Activated T-helper 1 cell treated with anti-CD3 and anti-CD28 coated beads, Interleukin-12 subunit alpha, Interleukin-12 subunit beta, Interleukin-2, Interleukin-4 antibody, amounts not matched to agents 30 ng/mL and 10 ng/mL and 1 ng/mL, durations not matched to agents 14 hours and 24 hours and 36 hours (primary cell): ENCODE measurements at places on chromosomes 2 and 18. TPM values are rescaled to one million over a fixed set of nuclear protein-coding genes. Genes with fewer than 3 reads are reported as not detected.

DNA sequence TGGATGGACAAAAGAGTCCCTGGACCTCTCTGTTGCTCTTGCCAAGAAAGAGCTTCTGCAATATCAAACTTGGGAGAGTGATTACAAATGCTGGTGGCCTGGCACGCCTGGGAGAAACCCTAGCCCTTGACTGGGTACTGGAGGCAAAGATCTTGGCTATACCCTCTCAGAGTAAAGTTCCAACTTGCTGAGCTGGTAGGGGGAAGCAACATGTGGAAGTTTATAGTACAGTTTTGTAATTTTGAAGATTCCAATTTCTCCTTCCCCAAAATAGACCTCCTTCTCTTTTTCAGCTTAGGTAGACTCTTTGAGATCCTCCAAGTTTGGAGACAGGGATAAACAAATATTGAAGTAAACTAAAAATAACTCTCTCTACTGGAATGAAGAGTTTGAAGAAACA, 645.3 kb downstream of the NR4A2 start:
- DNase-seq: no peak

- DNase-seq: no peak
Observed at GRCh38 chr2:211730215-211730614, 808.4 kb downstream of the ERBB4 start.

GRCh38 chr2:155100261-155100660, 401.8 kb downstream of the KCNJ3 start:
- no peak for DNase-seq

GRCh38 chr2:24085200-24085489, 511 bp upstream of the TP53I3 start:
- DNase-seq: no peak

GRCh38 chr2:195486520-195486919, 170.5 kb upstream of the SLC39A10 start:
- no peak for DNase-seq

DNA sequence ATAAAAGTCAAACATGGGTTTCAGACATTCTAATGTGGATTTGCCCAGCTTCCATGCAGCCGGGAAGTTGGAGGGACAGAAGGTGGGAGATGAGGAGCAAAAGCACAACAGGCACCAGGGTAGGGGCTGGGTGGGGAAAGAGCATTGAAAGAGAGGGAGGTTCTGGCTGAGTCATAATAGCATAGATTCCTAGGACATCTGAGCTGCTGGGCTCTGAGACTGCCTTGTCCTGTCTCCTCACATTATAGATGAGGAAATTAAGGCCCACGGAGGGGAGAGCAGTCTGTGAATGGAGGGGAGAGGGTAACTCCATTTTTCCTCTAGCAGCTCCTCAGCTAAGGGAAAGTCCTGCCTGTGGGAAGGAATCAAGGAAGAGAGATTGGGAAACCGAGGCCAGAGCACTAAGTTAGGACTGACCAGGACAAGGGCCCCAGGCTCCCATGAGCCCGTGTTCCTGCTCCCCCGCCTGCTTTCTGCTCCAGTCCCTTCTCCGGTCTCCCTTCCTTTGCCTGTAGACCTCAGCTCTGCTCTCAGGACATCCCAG, 26.2 kb downstream of the SH2D6 start:
- no peak for DNase-seq

ASB18 gene
- not detected in 2 replicates for total RNA-seq

GRCh38 chr18:74114116-74114515, 33.5 kb downstream of the FBXO15 start:
- no peak for DNase-seq

DNA sequence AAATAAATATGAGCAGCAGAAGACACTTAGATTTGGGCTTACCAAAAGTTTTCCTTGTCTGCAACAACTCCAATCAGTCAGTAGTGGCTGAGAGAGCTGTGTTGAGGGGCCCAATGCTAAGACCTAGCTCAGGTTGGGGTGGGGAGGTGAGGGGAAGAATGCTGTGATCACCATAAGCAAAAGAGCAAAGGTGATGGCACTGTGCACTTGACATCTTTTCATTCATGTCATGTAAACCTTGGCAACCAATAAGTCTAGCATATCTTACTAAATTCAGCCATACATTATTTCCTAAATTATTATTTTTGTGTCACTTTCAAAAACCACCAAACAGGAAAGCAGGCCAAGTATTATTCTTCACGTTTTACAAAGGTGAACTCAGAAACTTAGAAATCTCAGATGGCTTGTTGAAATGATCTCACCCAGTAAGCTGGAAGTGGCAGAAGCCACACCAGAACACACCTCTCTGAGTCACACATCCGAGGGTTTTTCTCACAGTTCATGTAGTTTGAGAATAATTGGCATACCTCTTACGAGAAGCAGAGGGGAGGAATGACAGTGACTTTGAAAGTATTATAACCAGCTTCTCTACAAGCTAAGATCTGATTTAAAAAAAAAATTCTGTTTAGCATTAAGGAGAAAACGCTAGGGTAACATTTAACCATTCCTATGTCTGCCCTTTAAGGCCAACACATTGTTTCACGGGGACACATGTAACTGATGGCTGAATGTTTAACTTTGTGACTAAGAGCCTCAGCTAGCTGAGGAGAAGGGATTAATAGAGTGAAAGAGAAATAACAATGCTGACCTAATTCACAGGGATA, 43.3 kb upstream of the SETBP1 start:
- DNase-seq: no peak
